ENCODE measurements at places on chromosomes 13 and 19.
A peak's percentile ranks its signal among the peaks of the same experiment; 100 is the strongest.

DNA sequence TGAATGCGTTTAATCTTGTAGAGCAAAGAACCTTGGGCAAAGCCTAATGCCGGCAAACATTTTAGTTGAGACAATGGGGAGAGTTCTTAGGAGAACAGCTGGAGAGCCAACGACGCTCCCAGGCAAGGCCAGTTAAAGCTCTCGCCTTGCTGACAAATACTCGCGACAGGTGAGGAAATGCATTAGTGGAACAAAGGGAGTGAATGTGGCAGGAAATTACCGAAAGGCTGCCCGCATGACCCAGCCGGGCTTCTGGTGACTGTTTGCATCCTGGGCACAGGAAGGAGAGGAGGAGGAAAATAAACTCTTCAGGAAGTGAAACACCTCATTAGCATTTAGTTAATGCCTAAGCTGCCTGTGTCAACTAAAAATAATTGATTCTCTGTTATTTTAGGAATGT lies 74.6 kb downstream of the SHISA2 start:
- peak; percentile 95 for DNase-seq

DNA sequence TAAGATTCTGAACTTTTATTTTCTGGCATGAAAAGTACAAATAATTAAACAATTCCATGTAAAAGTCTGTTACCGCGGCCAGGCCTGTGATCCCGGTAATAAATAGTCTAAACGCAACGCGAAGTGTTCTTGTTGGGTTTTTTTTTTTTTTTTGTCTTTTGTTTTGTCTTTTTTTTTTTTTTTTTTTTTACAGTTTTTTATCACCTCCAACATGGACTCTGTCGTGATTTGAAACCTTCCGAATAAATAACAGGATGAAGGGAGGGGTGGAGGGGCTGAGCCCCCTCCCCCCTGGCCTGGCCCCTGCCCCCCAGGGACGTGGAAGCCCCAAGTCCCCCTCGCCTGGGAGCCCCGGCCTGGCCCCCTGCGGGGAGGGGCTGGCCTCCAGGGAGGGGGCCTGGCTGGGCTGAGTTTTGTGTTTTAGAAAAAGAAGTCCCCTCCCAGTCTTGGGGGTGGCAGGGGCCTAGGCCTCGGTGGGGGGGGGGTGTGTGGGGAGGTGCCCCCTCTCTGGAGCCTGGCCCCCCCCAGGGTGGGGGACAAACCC lies 16.0 kb downstream of the PRKCSH start:
- no peak for DNase-seq

DNA sequence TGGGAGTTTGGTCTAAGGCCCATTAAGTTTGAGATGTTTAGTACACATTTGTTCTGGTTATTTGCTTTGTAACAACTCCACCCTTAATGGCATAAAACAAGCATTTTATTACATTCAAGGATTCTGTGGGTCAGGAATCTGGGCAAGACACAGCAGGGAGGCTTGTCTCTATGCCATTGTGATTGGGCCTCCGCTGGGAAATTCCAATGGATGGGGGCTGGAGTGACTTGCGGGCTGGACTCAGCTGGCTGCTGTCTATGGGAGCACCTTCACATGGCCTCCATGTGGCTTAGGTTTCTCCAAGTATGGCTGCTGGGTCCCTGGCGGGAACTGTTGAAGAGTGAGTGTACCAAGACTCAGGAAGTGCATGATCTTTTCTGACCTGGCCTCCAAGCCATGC lies 159.0 kb downstream of the PAN3 start:
- DNase-seq: no peak

DNA sequence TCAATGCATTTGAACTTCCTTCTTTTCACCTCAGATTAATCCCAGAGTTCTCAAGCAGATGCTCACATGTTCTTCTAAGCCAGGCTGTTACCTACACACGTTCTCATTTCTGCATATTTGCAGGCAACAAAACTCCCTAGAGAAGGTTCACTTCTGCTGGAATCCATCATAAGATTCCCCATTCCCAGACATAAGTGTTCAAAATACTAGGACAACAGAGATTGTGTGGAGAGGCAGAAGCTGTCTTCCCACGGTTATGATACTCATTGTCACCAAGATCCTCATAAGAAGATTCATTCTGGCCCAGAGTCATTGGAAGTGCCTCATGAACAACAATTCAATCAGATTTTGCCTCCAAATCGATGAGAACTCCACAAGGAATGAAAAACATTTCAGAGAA lies 931.6 kb upstream of the MIR17HG start:
- DNase-seq: peak; percentile 42

DNA sequence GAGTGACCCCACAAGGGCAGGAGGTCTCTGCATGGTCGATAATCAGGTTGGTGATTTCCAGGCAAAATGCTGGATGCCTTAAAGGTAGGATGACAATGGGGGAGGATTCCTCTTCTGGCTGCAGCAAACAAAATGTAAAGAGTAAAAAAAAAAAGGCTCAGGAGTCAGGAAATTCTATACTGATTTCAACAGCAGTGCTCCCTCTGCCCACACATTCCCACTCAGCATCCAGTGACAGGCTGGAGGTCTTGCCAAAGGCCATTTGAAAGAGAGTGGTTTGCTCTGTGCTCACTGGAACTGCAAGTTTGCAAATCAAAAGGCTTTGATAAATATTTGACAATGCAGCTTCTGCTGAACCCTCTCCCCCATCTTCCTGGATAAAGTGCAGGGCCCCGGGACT lies 135.4 kb downstream of the TNFRSF19 start:
- DNase-seq: no peak

DNA sequence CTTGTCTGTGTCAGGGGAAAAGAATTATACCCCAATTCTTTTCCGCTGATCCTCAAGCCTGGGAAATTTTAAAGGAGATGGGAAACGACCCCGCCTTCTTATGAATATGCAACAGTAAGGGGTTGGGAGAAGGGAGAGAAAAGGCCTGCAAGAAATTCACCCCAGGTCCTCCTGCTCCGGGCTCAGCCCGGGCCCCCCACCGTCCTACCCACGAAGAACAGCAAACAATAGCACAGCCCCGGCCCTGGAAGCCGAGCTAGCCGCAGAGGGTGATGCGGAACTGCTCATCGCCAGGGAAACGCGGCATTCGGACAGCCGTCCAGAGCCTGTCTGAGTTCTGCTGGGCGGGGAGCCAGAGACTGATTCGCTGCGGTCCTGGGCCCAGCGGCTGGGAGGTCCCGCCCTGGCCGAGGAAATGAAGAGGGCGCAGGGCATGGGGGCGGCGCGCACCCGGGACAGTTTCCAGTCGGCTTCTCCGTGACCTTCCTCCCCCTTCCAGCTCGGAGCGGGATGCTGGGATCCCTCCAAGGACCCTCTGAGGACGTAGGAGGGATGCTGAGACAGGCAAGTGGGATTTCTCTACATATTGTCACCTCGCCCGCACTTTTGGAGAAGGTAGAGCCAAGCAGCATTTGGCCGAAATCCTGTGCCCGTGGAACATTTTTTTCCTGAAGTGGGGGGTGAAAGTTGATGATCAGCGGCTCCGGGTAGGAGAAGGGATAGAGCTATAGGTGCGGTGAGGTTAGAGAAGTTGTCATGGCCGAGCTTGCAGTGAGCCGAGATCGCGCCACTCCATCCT lies 82.3 kb upstream of the C1QTNF9B start:
- peak; percentile 49 for DNase-seq

DNA sequence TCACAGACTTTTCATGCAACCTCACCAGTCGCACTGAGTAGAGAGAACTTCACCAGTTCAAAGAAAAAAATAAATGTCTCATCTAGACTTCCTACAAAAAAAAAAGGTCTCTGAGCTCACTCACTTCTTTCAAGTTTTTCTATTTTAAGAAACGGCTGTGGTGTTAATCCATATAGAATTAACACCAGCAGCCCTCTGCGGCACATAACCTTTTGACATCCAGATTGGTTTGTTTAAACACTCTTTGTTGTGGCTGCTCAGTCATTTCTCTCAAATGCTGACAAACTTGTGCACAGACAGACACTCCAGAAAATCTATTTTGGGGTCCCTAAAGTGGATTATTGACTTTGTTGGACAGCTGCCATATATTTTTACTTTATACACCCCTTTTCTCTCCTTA lies 874.9 kb downstream of the EFNB2 start:
- DNase-seq: no peak

DNA sequence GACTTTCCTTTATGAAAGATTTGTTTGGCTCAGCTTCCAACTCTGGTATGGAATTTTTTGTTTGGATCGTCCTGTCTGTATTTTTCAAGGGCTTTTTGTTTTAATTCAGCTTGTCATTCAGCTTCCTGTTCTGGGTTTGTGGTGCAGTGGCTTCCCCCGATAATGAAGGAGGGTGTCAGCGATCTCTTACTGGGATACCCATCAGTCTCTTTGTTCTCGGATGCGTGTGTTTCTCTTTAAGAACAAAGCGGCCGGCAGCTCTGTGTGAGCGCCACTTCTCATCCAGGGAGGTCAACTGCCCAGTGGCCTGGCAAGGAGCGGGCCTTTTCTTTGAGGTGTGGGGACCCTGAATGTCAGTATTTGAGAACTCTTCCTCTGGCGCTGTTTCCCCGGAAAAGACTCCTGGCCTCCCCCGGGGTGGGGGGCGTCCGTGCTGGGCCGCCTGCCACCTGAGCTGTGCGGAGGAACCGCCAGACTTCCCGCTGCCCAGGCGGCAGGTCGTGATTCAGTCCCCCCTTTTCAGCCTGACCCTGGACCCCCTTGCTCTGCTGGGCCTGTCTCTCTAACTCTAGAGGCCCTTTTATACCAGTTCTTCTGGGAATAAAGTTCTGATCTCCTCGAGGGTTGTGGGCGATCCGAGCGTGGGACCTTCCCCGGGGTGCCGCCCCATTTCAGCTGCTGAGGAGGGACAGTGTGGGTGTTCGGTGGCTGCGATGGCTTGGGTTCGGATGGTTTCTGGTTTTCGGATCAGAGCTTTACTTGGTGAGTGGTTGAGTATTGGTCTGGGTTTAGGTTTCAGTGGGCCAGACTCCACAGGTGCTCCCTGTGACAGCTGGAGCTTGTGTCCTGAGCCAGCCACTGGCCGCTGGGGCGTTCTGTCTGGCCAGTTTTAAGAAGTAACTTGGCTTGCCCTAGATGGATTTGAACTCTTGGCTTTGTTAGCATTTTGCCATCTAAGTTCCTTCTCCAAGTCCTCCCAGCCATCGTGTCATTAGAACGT lies 3.4 kb downstream of the SF3A2 start:
- no peak for DNase-seq

Data from NCI-H82 (cell line).